Activated T-cell treated with anti-CD3 and anti-CD28 coated beads, Interleukin-2, amount 50 U/mL, for 48 hours (primary cell): ENCODE measurements at places on chromosomes 7 and 10.
A peak's percentile ranks its signal among the peaks of the same experiment; 100 is the strongest.

DNA sequence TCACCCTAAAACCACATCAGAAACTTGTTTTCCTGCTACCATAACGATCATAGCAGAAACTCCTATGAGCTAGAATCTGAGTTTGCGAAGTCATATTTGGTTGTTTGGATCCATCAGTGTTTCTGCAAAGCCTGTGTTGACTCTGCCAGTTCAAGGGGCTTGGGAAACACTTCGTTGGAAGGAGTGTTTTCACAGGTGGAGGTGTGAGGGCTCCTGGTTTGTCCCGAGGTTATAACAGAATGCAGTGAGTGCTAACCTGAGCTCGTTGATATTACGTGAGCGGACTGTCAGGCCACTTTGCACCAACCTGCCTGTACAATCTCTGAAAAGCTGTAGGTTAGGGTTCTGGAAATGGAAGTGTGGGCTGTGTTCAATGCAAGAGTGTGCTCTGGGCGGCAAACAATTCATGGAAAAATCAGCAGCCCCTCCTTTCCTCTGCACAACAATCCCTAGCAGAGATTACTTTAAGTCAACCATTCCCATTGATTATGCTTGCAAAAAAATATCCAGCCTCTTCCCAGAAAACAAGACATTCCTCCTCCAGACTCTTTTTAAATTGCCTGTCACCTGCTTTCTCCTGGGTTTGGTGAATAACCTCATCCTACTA, 622.0 kb downstream of the TYW1 start:
- no peak for DNase-seq

- DNase-seq: peak; percentile 79
Measured at GRCh38 chr10:77173615-77174461, 463.8 kb downstream of the KCNMA1 start.

- DNase-seq: no peak
Measured at GRCh38 chr7:5050676-5051075, 5.0 kb downstream of the RBAK start.

- DNase-seq: no peak
Measured at GRCh38 chr10:9296190-9296589, 1241.7 kb downstream of the GATA3 start.

GRCh38 chr10:34732926-34733325, 82.2 kb downstream of the PARD3 start:
- no peak for DNase-seq

GRCh38 chr10:129792141-129792540, 171.9 kb downstream of the EBF3 start:
- no peak for DNase-seq

GRCh38 chr10:121099592-121099991, 248.4 kb downstream of the WDR11 start:
- DNase-seq: no peak

DNA sequence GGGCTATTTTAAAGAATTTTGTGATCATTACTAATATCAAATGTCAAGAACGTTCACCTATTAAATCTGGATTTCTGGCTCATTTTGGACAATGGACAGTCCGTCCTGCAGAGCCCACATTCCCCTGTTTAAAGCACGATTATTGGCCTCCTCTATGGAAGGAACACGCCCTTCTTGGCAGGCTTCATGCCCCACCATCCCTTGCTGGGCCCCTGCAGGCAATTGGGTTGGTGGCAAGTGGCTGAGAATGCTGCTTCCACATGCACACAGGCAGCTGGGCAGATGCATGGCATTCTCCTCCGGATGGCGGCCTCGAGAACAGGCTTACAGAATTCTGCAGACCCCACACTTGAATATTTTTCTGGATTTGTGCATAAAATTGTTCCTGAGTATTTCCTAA, 305.8 kb upstream of the MKI67 start:
- no peak for DNase-seq

DNA sequence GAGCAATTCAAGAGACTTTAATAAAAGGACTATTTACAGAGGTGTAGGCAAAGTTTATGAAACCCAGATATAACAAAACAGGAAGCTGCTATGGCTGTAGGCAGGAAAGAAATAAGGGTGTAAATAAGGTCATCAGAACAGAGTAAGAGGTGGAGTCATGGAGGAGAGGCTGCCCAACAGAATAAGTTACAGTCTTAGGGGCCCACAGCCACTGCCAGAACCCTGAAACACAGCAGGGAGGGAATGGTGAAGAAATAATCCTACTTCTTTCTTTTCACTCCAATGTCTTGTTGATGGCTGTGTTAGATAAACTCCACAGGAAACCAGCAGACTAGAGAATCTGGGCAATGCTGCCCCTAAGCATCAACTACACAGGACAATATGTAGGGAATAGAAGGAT, 155.8 kb upstream of the TAC1 start:
- DNase-seq: no peak

DNA sequence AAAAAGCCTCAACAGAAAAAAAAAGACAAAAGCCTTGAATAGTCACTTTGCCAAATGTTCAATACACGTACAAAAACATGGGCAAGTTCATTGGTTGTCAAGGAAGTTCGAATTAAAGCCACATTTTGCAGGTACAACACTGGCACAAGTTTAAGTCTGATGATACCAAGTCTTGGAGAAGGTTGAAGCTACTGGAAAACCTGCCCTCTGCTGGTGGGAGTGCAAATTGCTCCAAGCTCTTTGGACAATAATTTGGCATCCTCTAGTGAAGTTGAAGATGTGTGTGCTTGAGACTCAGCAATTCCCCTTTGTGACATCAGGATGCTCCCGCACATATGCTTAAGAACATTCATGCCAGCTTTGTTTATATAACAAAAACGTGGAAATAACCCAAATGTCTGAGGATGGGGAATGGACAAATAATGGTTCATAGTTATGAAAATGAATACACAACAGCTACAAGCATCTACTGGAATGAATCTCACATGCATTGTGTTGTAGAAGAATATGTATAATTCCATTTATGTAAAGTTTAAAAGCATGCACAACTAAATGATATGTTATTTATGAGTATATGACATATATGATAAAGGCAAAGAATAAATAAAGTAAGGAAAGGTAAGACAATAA, 120.0 kb upstream of the PLPP4 start:
- DNase-seq: peak; percentile 67

- DNase-seq: no peak
Measured at GRCh38 chr7:31096198-31096876, 44.2 kb downstream of the ADCYAP1R1 start.

GRCh38 chr10:29736366-29737073, 101.7 kb upstream of the SVIL start:
- DNase-seq: peak; percentile 42

DNA sequence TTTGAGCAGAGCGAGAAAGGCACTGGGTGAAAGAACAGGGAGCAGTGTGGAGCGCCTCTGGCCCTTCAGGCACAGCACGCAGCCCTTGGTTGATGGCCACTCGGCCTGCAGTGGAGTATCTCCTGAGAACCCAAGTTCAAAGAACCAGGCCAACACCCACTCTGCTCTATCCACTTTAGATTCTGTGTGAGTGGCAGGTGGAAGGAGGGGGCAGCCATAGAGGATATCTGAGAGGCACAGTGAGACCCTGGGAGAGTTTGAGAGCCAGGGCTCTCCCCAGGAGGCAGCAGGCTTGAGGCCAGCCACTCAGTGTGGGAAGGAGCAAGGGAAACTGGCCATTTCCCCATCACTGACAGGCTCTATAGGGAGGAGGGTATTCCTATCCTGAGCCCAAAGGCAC, 52.5 kb upstream of the PTN start:
- DNase-seq: no peak

DNA sequence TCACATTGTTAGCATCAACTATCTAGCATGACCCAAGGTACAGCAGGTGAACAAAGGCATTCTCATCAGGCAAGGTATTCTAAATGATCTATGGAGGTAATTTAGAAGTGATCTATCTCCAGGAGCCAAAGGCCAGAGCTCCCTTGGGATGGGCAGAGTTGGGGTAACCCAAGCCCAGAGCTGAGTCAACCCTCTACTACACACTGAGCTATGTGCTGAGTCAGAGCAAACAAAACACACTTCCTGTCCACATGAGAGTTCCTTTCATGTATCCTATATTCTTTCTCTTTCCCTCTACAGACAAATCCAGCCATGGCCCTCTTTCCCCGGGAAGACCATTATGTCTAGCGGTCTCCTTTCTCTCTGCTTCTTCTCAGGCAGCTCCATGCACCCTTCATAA, 68.2 kb upstream of the AGK start:
- DNase-seq: no peak

GRCh38 chr7:116861717-116862116, 670 bp upstream of the CAPZA2 start:
- no peak for DNase-seq

- DNase-seq: no peak
Measured at GRCh38 chr10:3773460-3774017, 11.5 kb downstream of the KLF6 start.

DNA sequence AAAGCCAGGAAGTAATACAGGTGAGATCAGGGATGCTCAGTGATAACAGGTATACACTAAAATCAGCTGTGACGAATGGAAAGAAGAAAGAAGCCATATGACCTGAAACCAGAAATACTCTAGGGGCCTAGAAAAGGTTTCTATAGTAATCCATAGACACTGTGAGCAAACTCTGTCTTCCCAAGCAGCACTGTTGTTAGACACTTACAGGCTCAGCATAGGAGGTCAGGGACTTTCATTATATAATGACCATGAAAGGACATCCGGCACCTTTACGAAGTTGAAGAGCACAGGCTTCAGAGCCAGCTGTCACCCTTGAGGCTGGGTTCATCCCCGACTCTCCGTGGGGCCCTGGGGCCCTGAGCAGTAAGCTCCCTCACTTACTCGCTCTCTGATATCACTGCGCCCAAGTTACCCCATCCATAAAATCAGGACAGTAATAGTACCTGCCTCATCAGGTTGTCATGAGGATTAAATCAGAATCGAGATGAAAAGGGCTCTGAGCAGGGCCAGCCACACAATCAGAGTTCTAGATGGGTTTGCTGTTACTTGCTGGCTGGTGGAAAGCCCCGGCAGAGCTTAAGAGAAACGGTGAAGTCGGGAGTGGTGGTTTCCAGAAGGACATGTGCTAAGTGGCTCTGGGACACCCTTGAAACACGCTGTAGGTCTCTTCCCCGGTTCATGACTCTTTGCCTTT, 79.5 kb downstream of the ITIH5 start:
- DNase-seq: no peak

GRCh38 chr7:105691680-105692564, 110.6 kb upstream of the EFCAB10 start:
- DNase-seq: peak; percentile 46

- DNase-seq: no peak
Measured at GRCh38 chr10:132679217-132679595, 106.7 kb downstream of the NKX6-2 start.

- no peak for DNase-seq
Measured at GRCh38 chr10:85614981-85615380, 751.6 kb downstream of the GRID1 start.

GRCh38 chr10:32057036-32057372, 779 bp upstream of the KIF5B start:
- no peak for DNase-seq

GRCh38 chr10:4719036-4719435, 107.0 kb upstream of the AKR1E2 start:
- DNase-seq: no peak

GRCh38 chr7:33642312-33642711, 263.0 kb upstream of the BMPER start:
- no peak for DNase-seq

- peak; percentile 60 for DNase-seq
Measured at GRCh38 chr10:73889014-73889413, 14.7 kb upstream of the CAMK2G start.

GRCh38 chr7:8499128-8499527, 65.7 kb downstream of the NXPH1 start:
- no peak for DNase-seq

DNA sequence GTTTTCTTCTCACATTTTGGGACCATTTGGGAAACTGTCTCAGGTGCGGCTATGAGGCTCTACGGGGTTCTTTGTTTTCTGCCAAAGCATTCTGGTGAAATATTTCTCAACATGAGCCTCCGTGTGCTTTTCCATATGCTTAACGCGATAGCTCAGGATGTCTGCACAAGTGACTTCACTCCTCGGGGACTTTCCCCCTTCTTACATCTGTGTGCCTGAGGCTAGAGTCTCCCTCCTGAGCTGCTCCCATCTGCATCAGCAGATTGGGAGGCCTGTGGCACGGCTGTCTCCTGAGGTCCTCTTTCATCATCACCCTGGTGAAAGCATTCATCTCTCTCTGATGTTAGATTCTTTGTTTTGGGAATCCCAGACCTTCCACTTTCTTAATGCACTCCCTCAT, 1190.9 kb downstream of the TYW1 start:
- DNase-seq: no peak

DNA sequence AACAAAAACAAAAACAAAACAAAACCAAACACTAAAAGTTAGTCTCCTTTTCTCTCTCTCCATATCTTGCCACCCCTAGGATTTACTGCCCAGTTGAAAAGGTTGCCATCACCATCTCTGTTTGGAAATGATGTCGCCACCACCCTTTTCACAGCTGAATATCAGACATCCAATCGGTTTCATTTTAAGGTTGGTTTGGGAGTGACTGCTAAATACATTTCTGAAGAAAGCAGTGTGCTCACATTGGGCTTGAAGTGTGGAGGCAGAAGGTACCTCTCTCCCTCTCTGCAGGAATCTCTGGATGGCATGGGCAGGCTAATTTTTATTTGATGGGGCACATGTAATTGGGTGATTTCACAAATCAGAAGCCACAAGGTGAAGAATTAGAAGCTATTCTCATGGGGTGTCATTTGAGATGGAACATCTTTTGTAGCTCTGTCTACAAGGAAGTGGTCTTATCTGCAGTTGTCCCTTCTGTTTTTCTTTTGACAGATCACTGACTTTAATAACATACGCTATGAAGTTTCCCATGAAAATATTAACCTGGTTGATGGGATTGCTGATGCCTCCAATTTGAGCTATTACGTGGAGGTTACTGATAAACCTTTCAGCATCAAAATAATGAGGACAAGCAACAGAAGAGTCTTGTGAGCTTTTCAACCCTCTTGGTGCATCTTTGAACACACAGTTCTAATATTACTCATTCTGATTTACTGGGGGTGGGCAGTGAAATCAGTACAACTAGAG, 20.1 kb downstream of the MGAM2 start:
- no peak for DNase-seq

DNA sequence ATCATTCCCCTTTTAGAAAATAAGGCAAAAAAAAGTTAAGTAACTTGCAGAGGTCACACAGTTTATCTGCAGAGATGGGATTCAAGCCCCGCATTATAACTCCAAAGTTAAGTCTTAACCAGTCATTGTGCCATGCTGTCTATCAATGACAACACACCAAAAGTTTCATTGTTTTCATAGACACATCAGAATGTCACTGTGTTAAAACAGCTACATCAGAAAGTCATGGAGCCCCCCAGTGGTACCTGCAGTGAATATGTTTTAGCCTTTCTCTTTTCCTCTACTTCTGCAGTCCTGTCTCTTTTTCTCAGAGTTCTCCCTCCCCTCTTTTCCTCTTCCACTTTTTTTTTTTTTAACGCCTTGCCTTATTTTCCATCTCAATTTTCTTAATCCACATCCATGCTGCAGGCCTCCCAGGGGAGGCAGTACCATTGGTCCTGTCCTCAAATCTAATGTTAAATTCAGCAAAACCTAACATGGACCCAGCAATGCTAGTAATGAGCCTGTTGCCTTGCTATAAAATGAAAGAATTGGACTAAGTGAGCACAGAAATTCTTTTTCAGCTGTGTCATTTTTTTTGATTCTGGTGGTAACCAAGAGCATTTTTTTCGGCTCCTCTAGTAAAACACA, 3.8 kb upstream of the NRCAM start:
- DNase-seq: no peak
